Adrenal gland (tissue), 19 donors: ENCODE measurements at places on chromosomes 16 and 17. TPM values are rescaled to one million over a fixed set of nuclear protein-coding genes. Genes with fewer than 3 reads are reported as not detected.
A peak's percentile ranks its signal among the peaks of the same experiment; 100 is the strongest.

DNA sequence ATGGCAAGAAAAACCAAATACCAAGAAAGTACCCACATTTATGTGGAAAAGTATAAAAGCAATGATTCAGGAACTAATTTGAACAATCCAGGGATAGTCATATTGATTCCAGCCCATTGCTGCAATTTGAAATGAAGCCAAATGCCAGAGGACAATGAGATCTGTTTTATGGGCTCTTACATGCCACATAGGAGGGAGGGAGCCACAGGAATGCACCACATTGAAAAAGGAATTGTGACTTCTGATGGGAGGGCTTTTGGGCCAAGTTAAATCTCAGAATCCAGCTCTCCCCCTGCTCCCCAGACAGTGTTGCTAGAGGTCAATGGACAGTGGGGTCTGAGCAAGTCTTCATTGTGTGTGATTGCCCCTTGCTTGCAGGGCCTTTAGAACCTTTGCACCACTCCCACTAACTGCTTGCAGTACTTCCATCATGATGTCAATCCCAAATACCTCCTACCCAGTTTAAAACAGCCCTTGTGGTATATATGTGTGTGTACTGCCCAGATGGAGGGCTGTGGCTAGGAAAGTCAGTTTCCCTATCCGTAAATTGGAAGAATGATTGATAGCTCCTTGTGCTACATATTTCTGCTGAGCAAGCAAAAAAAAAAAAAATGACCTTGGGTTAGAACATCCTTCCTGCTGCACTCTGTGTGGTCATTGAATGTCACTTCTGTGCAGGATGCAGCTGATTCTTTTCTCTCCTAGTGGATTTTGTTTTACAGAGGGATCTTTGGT lies 406.8 kb downstream of the UTP18 start:
- DNase-seq, result no peak

- DNase-seq, result no peak
These were observed 8.8 kb downstream of the TMEM186 start for GRCh38 chr16:8788578-8789172.

- DNase-seq, result peak; percentile 86
These were observed 29.0 kb downstream of the KATNB1 start for GRCh38 chr16:57764341-57765159.

- DNase-seq, result peak; percentile 79
These were observed 952 bp upstream of the PRSS27 start for GRCh38 chr16:2720719-2721633.

The FTSJ3 gene
- polyA plus RNA-seq, result 44.9 TPM

GRCh38 chr17:55407641-55408566 lies 13.7 kb downstream of the MMD start:
- no peak for DNase-seq

- DNase-seq, result no peak
These were observed 49.7 kb downstream of the PRMT7 start for GRCh38 chr16:68360547-68360946.

- DNase-seq, result no peak
These were observed 21.1 kb downstream of the GINS3 start for GRCh38 chr16:58413359-58413758.

DNA sequence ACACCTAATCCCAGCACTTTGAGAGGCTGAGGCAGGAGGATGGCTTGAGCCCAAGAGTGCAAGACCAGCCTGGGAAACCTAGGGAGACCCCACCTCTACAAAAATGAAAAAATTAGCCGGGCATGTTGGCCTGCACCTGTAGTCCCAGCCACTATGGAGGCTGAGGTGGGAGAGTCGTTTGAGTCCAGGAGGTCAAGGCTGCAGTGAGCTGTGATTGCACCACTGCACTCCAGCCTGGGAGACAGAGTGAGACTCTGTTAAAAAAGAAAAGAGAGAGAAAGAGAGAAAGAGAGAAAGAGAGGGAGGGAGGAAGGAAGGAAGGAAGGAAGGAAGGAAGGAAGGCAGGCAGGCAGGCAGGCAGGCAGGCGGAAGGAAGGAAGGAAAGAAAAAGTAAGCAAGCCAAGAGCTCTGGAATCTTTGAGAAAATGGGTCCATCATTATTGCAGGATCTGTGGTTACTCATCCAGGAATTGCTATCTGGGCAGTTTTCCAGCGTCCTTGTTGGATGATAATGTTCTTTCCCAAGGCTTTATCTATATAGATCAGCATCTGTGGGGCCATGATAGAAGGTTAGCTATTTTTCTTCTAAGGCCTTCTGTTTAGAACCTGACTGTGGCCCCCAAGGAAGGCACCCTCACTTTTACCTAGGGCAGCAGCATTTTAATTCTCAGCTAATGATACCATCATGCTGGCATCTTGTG lies 533.2 kb upstream of the CDH5 start:
- DNase-seq, result peak; percentile 87

DNA sequence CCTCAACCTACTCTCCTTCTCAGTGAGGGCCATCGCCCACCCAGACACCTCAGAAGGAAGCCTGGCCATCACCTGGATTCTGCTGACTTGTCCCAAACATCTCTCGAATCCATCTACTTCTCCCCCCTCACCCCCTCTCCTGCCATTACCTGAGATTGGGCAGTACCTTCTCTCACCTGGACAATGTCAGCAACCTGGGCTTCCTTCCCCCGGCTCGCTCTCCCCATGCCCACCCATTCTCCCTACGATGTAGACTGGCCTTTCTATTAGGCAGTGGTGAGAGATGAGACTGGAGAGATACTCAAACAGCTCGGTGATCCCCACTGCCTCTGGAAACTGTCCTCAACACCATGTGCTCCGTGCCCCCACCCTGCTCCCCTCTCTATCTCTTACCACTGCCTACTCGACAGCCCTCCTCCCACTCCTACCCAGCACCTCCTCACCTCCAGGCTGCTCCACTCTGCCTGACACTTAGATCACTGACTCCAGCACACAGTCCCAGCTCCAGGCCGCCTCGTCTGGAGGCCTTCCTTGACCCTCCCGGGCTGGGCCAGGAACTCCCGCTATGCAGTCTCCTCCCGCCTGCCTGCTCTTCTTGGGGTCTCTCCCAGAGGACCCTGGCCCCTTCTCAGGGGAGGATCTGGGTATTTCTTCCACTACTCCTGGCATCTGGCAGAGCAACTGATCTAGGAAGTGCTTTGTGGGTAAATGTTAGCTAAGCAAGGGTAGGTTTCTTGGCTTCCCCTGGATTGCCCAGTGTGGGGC lies 235.8 kb upstream of the NLRP1 start:
- DNase-seq, result no peak

DNA sequence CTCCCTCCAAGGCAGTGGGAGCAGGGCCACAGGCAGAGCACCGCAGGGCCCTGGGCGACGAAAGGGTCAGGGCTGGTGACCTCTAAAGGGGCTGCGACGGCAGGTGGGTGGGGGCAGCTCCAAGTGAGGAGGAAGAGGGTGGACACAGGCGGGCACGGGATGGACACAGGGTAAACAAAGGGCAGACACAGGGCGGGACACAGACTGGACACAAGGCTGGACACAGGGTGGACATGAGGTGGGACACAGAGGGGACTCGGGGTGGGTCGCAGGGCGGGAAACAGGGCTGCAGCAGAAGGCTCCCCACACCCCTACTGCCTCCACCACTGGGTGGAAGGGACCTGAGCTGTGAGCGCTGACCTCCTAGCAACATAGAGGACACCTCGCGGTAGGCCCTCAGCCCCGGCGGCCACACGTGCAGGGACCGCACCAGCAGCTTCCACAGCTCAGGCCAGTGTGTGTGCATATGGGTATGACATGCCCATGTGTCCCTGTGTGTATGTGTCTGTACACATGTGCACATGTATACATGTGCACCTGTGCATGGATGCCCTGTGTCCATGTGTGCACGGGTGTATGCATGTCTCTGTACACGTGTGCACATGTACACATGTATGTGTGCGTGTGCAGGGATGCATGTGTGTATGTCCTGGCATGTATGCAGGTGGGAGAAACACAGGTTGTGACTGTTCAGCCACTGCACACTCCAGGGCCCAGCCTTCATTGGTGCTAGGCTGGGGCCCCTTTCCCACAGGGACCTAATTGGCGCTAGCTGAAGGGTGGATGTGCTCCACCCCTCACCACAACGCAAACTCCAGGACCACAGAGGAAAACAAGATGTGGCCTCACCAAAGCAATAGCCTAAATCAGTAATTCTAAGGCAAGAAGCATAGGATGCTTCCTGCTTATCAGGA lies 7.6 kb downstream of the LMF1 start:
- DNase-seq, result no peak

DNA sequence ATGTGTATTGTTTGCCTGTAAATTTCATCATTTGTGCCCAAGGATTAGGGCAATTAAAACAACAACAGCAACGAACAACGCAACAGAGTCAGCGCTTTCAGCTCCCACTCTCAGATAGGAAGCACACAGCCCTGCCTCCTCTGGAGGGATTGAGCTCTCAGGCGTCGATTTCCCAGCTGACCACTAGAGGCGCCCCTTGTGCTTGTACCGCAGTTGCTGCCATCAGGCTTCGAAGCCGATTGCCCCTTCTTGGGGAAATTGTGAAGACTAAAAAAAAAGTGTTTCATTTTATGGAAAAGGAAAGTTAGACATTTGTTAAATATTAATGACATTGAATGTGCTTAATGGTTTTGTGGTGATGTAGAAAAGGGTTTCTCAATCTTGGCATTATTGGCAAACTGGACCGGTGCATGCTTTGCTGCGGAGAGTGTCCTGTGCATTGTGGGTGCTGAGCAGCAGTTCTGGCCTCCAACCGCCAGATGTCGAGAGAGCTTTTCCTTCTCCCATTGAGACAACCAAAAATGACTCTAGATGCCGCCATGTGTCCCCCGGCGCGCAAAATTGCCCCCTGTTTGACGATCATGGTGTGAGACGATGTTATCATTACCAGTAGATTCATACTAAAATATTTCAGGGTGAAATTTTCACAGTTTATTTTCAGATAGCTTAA lies 650.4 kb upstream of the RBFOX1 start:
- peak; percentile 57 for DNase-seq

The TSC2 gene
- 333 TPM for polyA plus RNA-seq

- DNase-seq, result peak; percentile 100
These were observed at the start of gene MIS12 for GRCh38 chr17:5486206-5487124. TSS of gene MIS12 (plus strand) at chr17:5486566. CDS start at chr17:5488863, 2,297 bp downstream.

DNA sequence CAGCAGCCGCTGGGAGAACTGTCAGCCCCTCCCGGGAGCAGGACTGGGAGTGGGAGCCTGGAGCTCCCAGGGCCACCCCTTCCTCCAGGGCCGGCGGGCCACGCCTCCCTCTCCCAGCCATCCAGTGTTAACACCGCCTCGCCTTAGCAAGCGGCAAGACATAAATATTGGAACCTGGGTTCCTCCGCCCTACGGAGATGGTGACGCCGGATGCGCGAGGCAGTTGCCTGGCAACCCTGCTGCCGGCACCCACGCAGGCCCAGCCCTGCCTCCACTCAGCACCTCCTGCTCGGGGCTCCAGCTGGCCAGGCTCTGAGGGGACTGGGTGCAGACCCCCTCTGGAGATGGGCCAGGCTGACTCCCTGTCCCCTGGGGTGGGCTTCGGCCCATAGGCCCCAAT lies 27.4 kb upstream of the CACNA1H start:
- no peak for DNase-seq

- DNase-seq, result no peak
These were observed 51.2 kb upstream of the TOB1 start for GRCh38 chr17:50917418-50917743.

DNA sequence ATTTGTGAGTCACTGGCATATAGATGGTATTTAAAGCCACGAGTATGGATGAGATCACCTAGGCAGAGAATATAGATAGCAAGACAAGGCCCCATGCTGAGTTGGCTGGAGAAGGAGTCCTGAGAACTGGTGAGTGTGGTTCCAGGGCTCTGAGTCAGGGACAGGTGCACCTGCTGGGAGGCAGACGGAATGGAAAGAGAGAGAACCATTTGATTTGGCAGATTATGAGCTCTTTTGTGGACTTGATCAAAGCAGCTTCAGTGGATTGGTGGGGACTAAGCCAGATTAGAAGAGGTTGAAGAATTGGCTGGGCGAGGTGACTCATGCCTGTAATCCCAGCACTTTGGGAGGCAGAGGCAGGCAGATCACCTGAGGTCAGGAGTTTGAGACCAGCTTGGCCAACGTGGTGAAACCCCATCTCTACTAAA lies 4.3 kb upstream of the C16orf92 start:
- no peak for DNase-seq

The FOXJ1 gene
- not detected for polyA plus RNA-seq

The LYRM9 gene
- polyA plus RNA-seq, result 36.7 TPM

The CDH1 gene
- polyA plus RNA-seq, result 0.27 TPM

The CMTM1 gene
- 0.34 TPM for polyA plus RNA-seq

GRCh38 chr17:51258756-51259563 lies 889 bp downstream of the MBTD1 start:
- DNase-seq, result peak; percentile 38

DNA sequence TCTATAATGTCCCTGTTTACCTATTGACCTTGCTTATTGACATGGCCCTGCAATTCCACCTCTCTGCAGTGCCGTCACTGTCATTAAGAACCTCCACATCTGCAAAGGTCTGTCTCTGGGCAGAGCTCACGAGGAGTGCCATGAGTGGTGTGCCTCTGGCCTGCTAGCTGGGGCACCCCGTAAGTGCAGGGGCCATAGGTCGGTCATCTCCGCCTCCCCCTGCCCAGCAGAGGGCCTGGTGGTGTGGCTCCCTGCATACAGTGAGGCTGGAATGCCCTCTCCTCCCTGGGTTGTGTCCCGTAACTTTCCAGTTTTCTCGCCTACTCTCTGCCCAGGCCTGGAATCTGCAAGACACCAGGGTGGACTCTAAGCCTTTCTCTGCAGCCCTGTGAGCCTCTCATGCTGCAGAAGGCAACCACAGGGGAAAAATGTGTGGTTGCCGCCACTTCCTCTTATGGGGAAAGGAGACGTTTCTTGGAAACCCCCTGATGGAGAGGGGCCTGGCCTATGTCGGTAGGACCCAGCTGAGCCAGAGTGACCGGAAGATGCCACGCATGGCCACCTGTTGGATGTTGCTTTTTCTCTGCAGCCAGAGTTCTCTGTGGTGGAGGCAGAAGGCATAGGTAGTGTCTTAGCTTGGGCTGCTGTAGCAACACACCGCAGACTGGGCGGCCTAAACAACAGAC lies 2.7 kb upstream of the SNX20 start:
- no peak for DNase-seq

DNA sequence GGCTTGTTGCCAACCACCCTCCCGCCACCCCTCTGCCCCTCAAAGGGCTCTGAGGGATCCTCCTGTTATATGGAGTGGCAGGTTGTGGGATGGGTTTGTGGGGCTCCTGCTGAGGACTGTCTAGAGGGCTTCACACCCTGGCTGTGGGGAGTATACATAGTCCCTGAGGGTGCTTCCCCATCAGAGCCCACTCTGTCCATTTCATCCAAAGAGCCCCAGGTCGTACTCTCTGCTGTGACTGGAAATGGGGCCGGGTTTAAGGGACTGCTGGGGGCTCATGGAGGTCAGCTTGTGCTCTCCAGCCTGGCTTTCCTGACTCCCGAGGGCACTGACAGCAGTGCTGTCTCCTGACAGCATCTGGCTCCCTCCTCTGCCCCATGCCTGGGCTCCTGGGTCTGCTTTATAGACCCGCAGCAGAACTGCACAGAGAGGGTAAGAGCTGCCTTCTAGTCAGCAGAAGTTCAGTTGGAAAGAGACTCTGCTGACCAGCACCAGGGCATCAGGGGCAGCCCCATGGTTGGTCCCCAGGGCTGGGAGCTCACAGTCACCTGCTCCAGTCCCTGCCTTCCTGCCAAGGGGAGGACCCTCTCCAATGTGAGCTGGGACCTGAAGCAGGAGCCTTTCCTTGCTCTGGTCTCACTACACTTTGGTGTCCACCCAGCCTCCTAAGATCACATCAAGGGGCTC lies 17.8 kb upstream of the TNS4 start:
- DNase-seq, result no peak
